GM23248 (cell line): ENCODE measurements at places on chromosomes 3 and 15. TPM values are rescaled to one million over a fixed set of nuclear protein-coding genes. Genes with fewer than 3 reads are reported as not detected.
A peak's percentile ranks its signal among the peaks of the same experiment; 100 is the strongest.

CLDN18 gene
- not detected in 2 replicates for total RNA-seq

DNA sequence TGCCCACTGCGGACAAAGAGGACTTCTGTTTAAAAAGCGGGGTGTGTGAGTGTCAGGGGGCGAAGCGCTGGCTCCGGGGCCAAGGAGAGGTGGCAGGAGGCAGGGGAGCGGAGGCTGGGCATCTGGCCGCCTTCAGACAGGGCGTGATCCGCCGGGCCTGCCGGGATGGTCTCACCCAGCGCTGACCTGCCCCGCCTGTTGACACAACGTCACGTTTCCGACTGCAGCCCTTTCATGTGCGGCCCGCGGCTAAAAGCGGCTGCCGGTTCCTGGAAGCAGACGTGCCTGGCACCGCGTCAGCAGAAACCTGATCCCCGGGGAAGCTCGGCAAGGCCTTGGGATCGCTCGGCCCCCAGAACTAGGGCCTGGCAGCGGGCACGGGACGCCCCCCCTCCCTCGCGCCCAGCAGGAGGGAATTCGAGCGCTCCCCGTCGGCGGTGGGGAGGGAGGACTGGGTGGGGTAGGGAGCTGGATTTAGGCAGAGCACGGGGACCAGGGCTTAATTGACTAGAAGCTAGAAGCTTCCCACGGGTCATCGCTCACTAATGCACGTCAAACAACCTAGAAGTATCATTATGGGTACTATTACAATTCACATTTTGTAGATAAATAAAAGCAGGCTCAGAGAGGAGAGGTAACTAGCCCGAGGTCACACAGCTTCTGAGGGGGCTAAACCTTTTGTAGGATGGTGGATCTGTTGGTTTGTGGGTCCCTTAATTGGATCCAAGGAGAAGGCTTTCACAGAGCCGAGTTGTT lies 7.7 kb downstream of the BHLHE40 start:
- peak; percentile 100 for DNase-seq

- DNase-seq, result no peak
These were observed 57.3 kb downstream of the HERC1 start for GRCh38 chr15:63776443-63776842.

DNA sequence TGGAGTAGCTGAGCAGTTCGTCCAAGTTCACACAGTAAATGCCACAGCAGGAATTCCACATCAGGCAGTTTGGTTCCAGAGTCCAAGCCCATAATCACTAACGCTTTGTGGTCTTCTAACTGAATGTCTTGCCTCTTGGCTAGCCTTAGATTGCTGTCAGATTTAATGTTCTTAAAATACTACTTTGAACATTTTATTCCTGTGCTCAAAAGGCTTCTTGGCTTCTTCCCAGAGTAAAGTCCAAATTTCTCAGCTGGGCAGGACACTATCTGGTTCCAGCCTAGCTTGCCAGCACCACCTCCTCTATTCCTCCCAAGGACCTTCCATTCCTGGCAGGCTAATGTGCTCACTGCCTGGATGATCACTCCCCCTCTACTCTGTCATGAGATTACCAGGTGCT lies 256.9 kb downstream of the SQOR start:
- DNase-seq, result no peak

GRCh38 chr3:24379936-24380335 lies 114.7 kb downstream of the THRB start:
- DNase-seq, result no peak

ZDHHC23 gene
- 1.6 and 3.8 TPM in 2 replicates for total RNA-seq

PPP1R14D gene
- not detected in 2 replicates for total RNA-seq

DNA sequence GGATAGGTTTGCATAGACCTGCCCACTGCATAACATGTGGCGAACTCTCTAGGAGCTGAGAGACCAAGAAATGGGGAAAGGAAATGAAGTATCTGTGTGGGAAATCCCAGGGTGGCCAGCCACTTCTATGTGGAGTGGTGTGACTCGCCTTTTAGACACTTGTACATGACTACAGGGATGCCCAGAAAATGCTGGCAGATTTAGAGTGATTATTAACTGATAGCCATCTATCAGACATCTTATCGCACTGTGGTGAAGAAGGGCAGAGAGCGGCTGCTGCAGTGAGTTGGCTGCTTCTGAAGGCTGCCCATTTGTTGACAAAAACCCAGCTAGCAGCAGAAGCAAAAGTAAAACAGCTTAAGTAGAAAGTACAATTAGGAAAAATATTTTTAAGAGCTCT lies 18.1 kb upstream of the STAC start:
- DNase-seq, result peak; percentile 63

DNA sequence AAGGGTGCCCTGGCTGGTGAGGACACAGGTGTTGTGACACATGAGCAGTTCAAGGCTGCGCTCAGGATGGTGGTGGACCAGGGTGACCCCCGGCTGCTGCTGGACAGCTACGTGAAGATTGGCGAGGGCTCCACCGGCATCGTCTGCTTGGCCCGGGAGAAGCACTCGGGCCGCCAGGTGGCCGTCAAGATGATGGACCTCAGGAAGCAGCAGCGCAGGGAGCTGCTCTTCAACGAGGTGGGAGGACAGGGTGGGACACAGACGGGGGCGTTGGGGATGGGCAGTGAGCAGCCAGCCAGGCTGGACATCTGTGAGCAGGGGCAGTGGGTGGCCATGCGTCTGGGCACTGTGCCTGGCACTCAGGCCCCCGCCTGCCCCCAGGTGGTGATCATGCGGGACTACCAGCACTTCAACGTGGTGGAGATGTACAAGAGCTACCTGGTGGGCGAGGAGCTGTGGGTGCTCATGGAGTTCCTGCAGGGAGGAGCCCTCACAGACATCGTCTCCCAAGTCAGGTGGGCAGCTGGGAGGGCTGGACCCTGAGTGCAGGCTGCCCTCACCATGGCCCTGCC lies 10.3 kb downstream of the ANKRD63 start:
- DNase-seq, result no peak

DNA sequence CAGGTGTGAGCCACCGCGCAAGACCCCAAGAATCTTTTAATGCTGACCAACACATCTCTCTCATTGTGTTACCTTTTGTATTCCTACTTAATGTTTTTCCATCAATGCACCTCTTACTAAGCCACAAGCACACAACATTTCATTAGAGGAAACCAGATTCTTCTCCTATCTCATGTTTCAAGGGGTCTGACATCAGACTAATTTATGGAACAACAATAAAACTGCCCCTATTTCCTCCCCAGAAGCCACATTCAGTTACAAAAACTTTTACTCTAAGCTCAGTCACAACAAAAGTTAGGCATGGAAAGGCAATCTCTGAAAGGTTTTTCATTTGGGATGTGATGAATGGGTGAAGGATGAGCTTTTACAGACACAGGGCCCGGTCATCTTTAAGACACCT lies 251.8 kb downstream of the MAGI1 start:
- no peak for DNase-seq

- DNase-seq, result peak; percentile 37
These were observed 557.6 kb upstream of the ADAMTS9 start for GRCh38 chr3:65245133-65246063.

DNA sequence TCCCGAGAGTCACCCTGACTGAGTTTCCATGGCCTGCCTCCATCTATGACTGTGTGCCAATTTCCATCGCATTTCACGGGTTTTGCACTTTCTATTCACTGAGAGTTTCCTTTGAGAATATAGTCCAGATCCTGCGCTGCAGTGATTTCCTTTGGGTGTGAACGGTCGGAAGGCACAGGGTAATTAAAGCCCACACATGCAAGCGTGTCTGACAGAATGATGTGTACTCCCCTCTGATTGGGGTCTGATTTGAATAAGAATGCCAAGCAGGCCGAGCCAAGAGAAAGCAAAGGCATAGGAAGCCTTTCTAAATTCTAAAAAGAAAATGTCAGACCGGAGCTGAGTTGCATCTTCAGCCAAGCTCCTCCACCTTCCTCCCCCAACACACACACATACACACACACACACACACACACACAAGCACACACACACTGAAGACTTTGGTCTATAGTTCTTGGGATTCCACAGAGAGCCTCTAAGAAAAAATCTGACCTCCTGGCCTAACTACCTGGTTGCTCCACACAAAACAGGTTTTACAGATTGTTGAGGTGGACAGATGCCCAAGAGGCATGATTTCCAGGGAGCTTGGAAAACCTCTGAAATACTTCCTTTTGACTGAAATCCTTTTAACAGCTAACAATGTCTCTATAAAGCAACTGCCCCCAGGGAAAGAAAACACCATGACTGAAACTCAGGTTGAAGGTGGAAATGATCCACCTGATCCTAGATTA lies 59.7 kb upstream of the LRRN1 start:
- no peak for DNase-seq

DNA sequence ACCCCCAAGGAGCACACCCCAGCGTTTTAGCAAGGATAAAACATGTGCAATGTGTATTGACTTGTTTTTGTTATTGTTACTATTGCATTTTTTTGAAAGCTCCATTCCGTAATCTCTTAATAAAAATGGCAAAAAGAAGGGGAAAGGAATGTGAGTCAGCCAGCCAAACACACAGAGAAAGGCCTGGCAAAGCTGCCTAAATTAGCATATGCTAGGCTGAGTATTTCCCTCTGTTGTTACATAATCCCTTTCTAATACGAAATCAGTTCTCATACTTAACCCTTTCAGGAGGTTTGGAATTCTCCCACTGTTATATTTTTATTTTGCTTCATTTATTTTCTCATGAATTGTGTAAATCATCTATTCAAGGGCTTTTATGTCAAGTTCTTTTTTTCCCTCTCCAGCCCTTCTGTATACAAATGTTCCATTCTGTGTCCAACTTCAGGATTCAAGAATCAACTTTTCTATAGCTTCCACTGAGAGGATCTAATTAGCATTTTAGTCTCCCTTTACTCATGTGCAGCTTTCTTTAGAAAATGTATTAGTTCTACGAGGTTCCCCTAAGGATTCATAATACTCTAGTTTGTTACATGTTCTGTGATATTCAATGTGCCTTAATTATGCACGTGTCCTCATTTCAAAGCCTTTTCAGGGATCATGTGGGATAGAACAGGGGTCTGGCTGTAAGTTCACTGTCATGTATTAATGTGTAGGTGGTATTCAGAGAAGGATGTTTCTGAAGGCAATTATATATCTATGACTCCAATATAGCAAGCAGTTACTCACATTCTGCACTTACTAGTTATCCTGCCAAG lies 9.2 kb downstream of the CADM2 start:
- no peak for DNase-seq

GRCh38 chr15:96360581-96361308 lies 30.2 kb downstream of the NR2F2 start:
- DNase-seq, result no peak

DNA sequence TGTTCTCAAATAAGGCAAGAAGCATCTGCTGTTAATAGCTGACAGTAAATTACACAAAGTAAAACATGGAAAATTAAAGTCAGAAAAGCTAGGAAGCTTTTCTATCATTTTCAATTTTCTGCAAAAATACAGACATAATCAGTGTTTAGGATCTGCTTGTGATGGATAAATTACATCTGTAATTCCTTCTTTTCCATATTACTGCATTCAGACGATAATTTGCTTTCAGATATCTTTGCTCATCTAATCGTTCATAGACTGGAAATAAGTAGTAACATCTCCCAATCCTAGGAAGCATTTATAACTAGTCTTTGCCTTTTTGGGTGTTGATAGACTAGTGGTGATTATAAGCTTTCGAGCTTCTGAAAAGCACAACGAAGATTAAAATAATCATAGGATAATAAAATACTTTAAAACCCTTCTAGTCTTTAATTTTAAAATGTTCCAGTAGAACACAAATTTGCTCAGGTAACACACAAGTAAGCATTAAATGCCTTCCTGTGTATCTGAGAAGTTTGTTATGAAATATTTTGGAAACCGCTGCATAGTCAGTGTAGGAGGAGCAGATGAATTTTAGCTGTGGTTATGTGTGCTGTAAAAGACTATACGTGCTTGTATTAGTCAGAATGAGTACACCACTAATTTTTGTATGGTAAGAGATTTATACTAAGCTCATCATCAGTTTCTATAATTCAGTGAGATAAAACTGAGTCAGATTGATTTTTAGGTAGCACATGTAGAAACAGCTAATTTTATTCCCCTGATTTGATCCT lies 41.0 kb downstream of the MBNL1 start:
- DNase-seq, result peak; percentile 89

DNA sequence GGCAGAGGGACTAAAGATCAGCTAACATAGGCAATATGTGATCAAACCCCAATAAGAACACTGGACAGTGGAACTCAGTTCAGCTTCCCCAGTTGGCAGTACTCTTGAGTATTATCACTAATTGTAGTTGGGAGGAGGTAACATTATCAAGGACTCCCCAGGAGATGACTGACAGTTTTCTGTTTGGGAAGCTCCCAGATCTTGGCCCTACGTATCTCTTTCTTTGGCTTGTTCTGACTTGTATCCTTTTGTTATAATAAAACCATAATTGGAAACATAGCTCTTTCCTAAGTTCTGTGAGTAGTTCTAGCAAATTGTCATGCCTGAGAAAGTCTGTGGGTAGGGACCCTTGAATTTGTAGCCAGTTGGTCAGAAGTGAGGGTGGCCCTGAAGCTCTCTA lies 316.4 kb downstream of the ZNF621 start:
- no peak for DNase-seq

GRCh38 chr15:68930268-68931022 lies at the start of gene SPESP1:
Gene SPESP1, plus strand, starts transcription at chr15:68930525. Its CDS starts 129 bp downstream, at chr15:68930654.
- peak; percentile 3 for DNase-seq

DNA sequence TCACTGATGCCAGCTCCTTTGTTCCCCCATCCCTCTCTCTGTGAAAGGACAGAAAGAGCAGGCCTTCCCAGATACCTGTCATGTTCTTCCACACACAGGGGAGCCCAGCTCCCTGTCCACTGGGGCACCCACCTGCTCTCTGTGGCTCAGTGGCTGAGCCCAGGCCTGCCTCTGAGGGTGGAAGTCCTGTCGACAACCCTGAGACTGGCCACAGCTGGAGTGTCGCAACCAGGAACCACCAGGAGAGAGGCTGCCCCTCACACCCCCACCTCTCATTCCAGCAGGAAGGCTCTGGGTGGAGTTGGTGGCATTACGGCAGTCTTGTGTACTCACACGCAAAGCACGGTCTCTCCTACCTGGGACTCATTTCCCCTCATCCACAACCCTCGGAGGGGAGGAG lies 66.3 kb downstream of the MEGF11 start:
- DNase-seq, result no peak

GRCh38 chr3:32837366-32837765 lies 19.6 kb downstream of the TRIM71 start:
- DNase-seq, result no peak

TNFAIP8L3 gene
- 2.8 and 6.8 TPM in 2 replicates for total RNA-seq

DNA sequence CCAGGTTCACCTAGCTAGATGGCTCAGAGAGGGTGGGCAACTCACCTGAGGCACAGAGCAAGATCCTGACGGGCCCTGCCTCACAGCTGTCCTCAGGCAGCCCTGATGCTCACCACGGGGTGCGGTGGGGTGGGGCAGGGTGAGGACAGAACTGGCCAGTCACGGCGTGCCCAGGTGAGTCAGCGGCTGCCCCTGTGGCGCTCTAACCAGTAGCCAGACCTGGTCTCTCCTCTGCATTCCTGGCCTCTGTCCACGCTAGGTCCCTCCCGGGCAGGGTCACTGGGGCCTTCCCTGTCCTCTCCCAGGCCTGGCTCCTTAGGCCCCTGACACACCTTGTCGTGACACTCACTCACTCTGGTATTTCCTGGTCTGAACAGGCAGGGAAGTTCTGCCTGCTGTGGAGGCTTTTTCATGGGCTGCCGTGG lies 901 bp downstream of the ALS2CL start:
- DNase-seq, result peak; percentile 37

GRCh38 chr3:196620684-196621083 lies 18.8 kb upstream of the NRROS start:
- DNase-seq, result no peak

KCNMB3 gene
- 0.38 and 0.54 TPM in 2 replicates for total RNA-seq

GRCh38 chr3:152272771-152273242 lies 4.1 kb downstream of the MBNL1 start:
- DNase-seq, result peak; percentile 87

- DNase-seq, result no peak
These were observed 485.7 kb upstream of the ZNF385D start for GRCh38 chr3:22236490-22237270.

THBS1 gene
- 7,697 and 8,549 TPM in 2 replicates for total RNA-seq

SEMA7A gene
- 132 and 151 TPM in 2 replicates for total RNA-seq
